Ascending aorta (tissue), 2 donors: ENCODE measurements at places on chromosomes 6 and 20.

GRCh38 chr20:50271176-50271575 is 80.5 kb downstream of the CEBPB start:
- H3K36me3 ChIP-seq, result no peaks in the 10 kb centered on the region
- H3K27me3 ChIP-seq, result no peaks in the 10 kb centered on the region
- no peak overlapping the region for H3K27ac ChIP-seq
- H3K4me3 ChIP-seq, result no peak overlapping the region
- H3K4me1 ChIP-seq, result no peaks in the 10 kb centered on the region

- no peak overlapping the region for H3K27ac ChIP-seq
- H3K36me3 ChIP-seq, result peaks cover 29% of the 10 kb centered on the region
Observed at GRCh38 chr6:169719117-169719516, 5.2 kb downstream of the PHF10 start.

DNA sequence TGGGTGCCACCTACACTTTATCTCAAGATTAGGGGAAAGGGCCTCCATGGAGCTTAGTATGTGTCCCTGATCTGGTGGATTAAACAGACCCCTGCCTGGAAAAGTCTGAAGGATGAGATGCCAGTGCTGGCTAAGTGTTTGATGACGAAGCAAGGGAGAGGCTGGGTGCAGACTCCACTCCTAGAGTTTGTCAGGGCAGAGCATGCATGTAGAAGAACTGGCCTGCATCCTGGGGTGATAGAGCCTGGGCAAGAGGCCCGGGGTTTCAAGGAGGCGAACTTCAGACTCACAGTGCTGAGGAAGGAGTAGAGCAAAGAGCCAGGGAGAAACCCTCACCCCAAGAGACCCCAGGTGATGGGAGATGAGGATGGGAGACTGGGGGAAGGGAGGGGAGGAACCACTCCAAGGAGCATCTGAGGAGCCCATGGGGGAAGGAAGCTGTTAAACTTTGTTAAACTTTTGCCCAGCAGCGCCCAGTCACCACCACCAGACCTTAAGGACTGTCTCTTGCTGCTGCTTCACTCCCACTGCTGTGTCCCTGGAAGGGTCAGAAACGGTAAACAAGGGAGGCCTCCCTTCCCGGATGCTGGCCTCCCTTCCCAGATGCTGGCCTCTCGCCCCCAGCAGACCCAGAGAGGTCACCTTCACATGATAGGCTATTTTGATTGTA is 61.6 kb downstream of the RPRD1B start:
- peaks cover 18% of the 10 kb centered on the region for H3K4me1 ChIP-seq
- no peak for DNase-seq
- peak overlapping the region; percentile 58 for H3K27ac ChIP-seq
- H3K27me3 ChIP-seq, result no peaks in the 10 kb centered on the region
- no peak overlapping the region for H3K4me3 ChIP-seq
- H3K36me3 ChIP-seq, result peaks cover 6% of the 10 kb centered on the region

GRCh38 chr6:44558024-44558831 is 170.7 kb downstream of the CDC5L start:
- H3K27me3 ChIP-seq, result no peaks in the 10 kb centered on the region
- H3K4me1 ChIP-seq, result no peaks in the 10 kb centered on the region
- H3K36me3 ChIP-seq, result no peaks in the 10 kb centered on the region
- H3K27ac ChIP-seq, result no peak overlapping the region
- no peak overlapping the region for H3K4me3 ChIP-seq
- DNase-seq, result no peak

DNA sequence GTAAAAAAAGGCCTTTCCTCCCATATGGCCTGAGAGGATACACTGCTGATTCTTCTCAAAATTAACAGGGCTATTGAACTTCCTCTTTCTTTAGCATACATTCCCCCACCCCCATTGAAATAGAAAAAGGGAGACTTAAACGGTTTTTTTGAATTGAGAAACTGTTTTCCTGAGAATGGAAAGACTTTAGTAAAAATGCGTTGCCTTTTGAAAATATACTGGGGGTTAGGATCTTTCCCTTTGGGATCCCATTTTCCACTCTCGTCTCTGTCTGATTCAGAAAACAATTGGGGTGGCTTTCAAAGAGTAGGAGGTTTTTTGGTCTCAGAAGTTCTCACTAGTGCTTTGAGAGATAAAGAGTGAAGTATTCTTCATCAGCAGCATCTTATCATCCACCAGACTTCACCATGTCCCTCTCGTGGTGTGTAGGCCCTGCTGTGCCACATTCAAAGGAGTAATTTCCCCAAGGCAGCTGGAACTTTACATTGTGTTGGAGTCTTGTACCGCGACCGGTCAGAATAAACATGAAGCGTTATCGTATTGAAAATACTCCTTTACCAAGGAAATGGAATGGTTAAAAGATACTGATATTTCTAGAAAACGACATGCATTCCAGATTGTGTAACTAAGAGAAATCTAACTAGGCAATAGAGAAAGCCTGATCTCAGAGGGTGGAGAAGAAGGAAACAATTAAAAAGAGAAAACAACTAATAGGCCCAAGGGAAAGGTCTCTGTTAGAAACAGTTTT is 10.6 kb downstream of the MYB start:
- H3K27ac ChIP-seq, result no peak overlapping the region
- DNase-seq, result no peak
- H3K4me1 ChIP-seq, result no peaks in the 10 kb centered on the region
- no peak overlapping the region for H3K4me3 ChIP-seq
- H3K36me3 ChIP-seq, result no peaks in the 10 kb centered on the region

GRCh38 chr6:37477191-37477590 is 22.5 kb downstream of the CCDC167 start:
- H3K27ac ChIP-seq, result no peak overlapping the region
- DNase-seq, result no peak
- no peaks in the 10 kb centered on the region for H3K4me1 ChIP-seq
- H3K36me3 ChIP-seq, result peaks cover 69% of the 10 kb centered on the region

- no peaks in the 10 kb centered on the region for H3K27me3 ChIP-seq
- H3K4me3 ChIP-seq, result no peak overlapping the region
- DNase-seq, result no peak
Observed at GRCh38 chr6:89308525-89309395, 6.3 kb downstream of the GABRR2 start.

GRCh38 chr20:34316196-34316814 is 13.2 kb upstream of the AHCY start:
- DNase-seq, result no peak
- peaks cover 13% of the 10 kb centered on the region for H3K4me1 ChIP-seq
- H3K4me3 ChIP-seq, result no peak overlapping the region
- no peaks in the 10 kb centered on the region for H3K27me3 ChIP-seq
- no peaks in the 10 kb centered on the region for H3K36me3 ChIP-seq
- H3K27ac ChIP-seq, result no peak overlapping the region

GRCh38 chr6:169071394-169071793 is 182.3 kb downstream of the THBS2 start:
- H3K4me3 ChIP-seq, result no peak overlapping the region
- H3K36me3 ChIP-seq, result no peaks in the 10 kb centered on the region
- no peak for DNase-seq
- peak overlapping the region; percentile 72 for H3K27ac ChIP-seq
- H3K4me1 ChIP-seq, result no peaks in the 10 kb centered on the region
- H3K27me3 ChIP-seq, result no peaks in the 10 kb centered on the region

- no peak for DNase-seq
- no peak overlapping the region for H3K27ac ChIP-seq
- peaks cover 11% of the 10 kb centered on the region for H3K36me3 ChIP-seq
- no peak overlapping the region for H3K4me3 ChIP-seq
- H3K4me1 ChIP-seq, result peaks cover 8% of the 10 kb centered on the region
- H3K27me3 ChIP-seq, result no peaks in the 10 kb centered on the region
Observed at GRCh38 chr20:19802492-19803158, 44.6 kb downstream of the RIN2 start.

GRCh38 chr20:23546435-23547144 is 21.7 kb downstream of the CST9L start:
- no peak overlapping the region for H3K27ac ChIP-seq
- no peaks in the 10 kb centered on the region for H3K4me1 ChIP-seq
- H3K4me3 ChIP-seq, result no peak overlapping the region
- no peaks in the 10 kb centered on the region for H3K27me3 ChIP-seq
- peak; percentile 27 for DNase-seq
